ENCODE measurements at places on chromosomes 6 and 20. TPM values are rescaled to one million over a fixed set of nuclear protein-coding genes. Genes with fewer than 3 reads are reported as not detected.
A peak's percentile ranks its signal among the peaks of the same experiment; 100 is the strongest.

DNA sequence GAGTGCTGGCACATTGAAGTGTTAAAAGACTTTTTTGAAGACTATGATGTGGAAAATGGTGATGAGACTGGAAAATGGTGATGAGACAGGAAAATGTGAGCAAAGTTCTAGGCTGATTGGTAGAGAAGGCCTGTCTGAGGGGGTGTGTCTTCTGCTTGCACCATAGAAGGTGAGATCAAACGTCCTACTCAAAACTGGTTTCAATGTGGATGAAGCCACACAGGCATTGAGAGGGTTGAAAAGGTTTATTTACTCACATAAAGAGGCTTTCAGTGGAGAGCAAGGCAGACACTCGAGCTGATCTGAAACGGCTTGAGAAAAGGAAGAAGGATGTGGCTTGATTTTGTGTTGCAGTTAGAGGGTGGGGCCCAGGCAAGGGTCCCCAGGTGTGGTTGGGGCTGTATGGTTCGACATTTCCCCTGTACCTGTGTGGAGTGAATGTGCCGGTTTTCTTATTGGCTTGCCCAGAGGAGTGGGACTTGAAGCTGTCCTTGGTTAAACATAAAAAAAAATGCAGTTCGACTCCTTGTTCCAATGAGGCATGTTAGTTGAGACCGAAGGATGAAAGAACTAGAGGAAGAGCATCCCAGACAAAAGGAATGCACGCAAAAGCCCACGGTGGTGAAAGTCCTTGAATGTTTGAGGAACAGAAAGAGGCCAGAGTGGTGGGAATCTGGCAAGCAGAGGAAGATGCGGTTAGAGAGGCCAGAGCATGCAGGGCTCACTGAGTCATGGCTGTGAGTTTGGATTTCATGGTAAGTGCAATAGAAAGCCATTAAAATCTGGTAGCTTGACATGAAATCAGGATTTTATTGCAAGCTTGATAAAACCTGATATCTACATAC is 172.3 kb downstream of the EPM2A start:
- H3K27ac ChIP-seq: no peak overlapping the region
- H3K36me3 ChIP-seq: no peaks in the 10 kb centered on the region
- no peak for DNase-seq
- no peak overlapping the region for H3K4me3 ChIP-seq
- H3K27me3 ChIP-seq: no peaks in the 10 kb centered on the region
- no peaks in the 10 kb centered on the region for H3K4me1 ChIP-seq

DNA sequence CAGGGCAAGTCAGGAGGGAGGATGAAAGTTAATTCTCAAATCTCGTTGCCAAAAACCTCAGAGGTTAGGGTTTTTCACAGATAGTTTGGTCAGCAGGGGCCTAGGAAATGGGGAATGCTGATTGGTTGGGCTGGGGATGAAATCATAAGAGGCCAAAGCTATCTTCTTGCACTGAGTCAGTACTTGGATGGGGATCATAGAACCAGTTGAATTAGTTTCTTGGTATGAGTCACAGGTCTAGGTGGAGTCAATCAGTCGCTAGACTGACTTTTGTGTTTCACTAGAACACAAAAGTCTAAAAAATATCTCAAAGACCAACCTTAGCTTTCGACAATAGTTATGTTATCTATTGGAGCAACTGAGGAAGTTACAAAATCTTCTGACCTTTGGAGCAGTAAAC is 368.5 kb downstream of the TBC1D32 start:
- H3K27ac ChIP-seq: no peak overlapping the region
- no peak overlapping the region for H3K4me3 ChIP-seq
- no peaks in the 10 kb centered on the region for H3K4me1 ChIP-seq
- no peak for DNase-seq

GRCh38 chr20:35145141-35145564 is 2.0 kb downstream of the EDEM2 start:
- no peak overlapping the region for H3K27ac ChIP-seq
- peaks cover 39% of the 10 kb centered on the region for H3K4me1 ChIP-seq
- no peak for DNase-seq
- no peaks in the 10 kb centered on the region for H3K27me3 ChIP-seq
- H3K36me3 ChIP-seq: peaks cover 33% of the 10 kb centered on the region

DNA sequence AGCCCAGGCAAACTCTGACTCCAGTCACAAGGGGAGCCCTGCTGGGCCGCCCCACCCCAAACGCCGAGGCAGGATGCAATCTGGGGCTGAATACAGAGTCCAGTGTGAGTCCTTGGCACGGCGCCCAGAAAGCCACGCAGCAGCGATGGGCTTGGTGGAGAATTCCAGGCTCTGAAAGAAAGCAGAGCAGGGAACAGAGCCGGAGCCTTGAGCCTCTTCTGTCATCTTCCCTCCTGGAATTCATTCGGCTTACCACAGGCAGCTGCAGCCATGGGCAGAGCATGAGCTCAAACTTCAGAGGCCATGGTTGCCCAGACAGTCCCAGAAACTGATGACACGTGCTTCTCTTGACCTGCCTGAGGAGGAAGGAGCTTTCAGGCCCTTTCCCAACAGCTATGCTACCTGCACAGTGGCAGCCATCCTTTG is 441.1 kb upstream of the JARID2 start:
- peak; percentile 85 for DNase-seq
- H3K27me3 ChIP-seq: no peaks in the 10 kb centered on the region

- H3K27me3 ChIP-seq: no peaks in the 10 kb centered on the region
- no peak overlapping the region for H3K4me3 ChIP-seq
- H3K36me3 ChIP-seq: no peaks in the 10 kb centered on the region
- H3K4me1 ChIP-seq: no peaks in the 10 kb centered on the region
- no peak overlapping the region for H3K27ac ChIP-seq
These were observed 65.8 kb upstream of the PTCHD4 start for GRCh38 chr6:48176645-48177308.

- no peaks in the 10 kb centered on the region for H3K27me3 ChIP-seq
- H3K27ac ChIP-seq: no peak overlapping the region
- no peaks in the 10 kb centered on the region for H3K4me1 ChIP-seq
These were observed 84.0 kb upstream of the ZNF217 start for GRCh38 chr20:53677447-53678314.

The GSTA5 gene
- not detected for total RNA-seq

The SCAND1 gene
- 57.2 TPM for total RNA-seq
